ENCODE measurements at places on chromosomes 16 and 17.

GRCh38 chr17:60398227-60398959 is 6.5 kb upstream of the USP32 start:
- no peak for DNase-seq

GRCh38 chr16:19118938-19119431 is 5.2 kb downstream of the ITPRIPL2 start:
- DNase-seq, result peak; percentile 91

GRCh38 chr17:40901981-40902474 is 17.0 kb upstream of the KRT20 start:
- DNase-seq, result peak; percentile 18

GRCh38 chr17:9790889-9791876 is at the start of gene DHRS7C:
Gene DHRS7C, minus strand, starts transcription at chr17:9791592. Its CDS starts 308 bp downstream, at chr17:9791284.
- no peak for DNase-seq

- peak; percentile 2 for DNase-seq
Measured at GRCh38 chr16:24255456-24256371, at the start of gene CACNG3. Gene CACNG3, plus strand, starts transcription at chr16:24256335. Its CDS starts 420 bp downstream, at chr16:24256755.

DNA sequence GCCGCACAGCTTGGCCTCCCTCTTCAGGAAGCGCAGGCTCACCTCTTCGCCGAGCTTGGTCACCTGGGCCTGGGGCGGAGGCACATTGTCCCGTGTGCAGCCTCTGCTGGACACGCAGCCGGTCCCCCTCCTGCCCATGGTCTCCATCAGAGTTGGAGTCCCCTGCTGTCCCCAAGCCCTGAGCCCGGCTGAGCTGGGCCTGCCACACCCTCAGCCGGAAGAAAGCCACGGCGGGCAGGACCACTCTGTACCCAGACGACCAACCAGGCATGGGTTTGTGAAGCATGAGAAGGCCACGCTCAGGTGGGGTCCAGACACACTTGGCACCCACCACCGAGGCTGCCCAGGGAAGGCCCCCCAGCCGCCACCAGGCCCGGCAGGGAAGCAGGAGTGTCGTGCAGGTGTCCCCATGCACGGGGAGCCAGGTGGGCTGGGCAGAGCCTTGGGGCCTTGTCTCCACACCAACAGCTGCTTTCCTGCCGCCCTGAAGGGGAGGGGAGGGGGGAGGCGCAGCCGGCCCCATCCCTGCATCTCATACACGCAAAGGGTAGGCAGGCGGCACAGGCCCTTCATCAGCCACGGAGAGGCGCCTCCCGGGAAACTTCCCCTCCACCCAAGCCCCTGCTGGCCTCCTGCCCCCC is 5.2 kb downstream of the CCDC154 start:
- no peak for DNase-seq

- no peak for DNase-seq
Measured at GRCh38 chr17:33970279-33970678, 284.8 kb upstream of the CCL2 start.

GRCh38 chr16:2953706-2954627 is 10.1 kb upstream of the KREMEN2 start:
- no peak for DNase-seq

DNA sequence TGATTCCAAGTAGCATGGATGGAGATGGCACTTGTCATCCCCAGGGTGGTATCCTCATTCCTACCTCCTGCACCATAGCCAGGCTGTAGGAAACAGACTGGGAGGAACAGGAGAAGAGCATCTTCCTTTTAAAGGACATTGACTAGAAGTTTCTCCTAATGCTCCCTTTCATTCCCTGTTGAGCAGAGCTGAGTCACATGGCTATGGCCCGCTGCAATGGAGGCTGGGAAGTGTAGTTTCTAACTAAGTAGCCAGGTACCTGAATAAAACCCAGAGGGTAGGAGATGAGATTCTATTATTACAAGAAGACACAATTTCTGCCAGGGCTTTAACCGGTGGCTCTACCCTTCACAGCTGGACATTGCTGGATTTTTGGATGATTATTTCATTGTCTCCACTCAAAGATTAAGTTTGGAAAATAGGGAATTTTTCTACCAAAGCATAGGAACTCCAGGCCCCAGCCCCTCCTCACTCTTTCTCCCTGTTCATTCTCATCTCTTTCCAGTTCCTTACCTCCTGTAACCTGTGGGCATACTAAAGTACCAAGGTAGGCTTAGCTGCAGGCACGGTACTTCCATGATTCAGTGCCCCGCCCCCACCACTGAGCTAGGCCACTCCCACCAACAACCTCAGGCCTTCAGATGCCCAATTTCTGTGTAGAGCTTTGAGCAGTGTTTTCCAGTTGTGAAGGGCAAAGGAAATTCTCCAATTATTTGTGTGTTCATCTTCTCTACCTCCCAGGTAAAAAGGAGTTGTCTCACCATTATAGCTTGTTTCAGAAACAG is 378.3 kb downstream of the CDH13 start:
- DNase-seq, result no peak

- DNase-seq, result no peak
Measured at GRCh38 chr16:73122604-73123391, 74.9 kb upstream of the ZFHX3 start.

DNA sequence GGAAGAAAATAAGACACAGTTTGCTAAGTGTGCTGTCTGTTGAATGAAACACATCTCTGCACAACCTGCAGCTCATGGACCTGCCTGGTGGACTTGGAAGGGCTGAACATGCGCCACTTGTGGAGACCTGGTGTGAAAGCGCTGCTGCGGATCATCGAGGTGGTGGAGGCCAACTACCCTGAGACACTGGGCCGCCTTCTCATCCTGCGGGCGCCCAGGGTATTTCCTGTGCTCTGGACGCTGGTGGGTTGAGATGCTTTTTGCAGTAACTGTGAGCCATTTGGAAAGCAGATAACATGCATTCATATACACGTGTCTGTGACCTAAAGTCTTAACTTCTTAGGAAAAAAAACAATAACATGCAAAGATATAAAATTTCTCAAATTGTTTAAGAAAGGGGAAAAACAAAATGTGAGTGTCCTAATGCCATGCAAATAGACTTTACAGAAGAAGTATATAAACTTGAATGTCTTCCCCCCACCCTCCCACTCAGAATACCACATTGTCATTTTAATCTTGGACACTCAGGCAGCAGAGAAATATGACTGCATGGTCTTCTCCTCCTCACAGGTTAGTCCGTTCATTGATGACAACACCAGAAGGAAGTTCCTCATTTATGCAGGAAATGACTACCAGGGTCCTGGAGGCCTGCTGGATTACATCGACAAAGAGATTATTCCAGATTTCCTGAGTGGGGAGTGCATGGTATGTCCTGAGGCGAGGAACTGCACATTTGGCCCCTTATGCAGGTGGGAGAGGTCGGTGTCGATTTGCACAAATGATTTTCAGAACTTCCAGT is 65.6 kb downstream of the SEC14L1 start:
- no peak for DNase-seq

DNA sequence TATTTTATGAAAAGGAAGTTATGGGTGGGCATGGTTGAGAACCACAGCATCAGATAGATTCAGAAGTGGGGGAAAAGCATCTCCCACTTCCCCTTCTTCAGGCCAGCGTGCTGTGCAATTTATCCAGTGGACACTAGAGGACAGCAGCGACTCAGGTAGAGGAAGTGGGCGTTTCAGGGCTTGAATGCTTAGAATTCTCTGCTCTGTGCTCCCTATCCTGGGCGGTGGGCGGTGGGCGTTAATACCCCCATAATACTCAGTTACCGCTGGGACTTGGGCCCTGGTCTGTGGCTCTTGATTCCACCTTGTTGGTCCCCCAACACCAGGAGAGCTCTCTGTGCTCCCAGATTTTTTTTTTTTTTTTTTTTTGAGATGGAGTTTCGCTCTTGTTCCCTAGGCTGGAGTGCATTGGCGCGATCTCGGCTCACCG is 3.7 kb upstream of the LYZL6 start:
- peak; percentile 17 for DNase-seq

DNA sequence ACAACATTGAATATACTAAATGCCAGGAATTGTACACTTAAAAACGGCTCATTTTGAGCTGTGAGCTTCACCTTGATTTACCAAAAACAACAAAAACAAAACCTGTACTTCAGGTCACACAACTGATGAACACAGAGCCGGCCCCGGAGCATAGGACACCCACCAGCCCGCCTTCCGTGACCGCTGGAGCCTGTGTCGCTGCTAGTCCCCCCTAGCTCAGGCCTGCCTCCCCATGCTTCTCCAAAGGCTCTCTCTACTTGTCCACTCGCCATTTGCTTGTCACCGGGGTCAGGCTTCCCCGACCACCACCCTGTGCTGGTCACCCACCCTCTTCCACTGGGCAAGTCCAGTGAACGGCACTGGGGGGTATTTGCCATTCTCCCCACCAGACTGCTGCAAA is 113.8 kb upstream of the TNRC6C start:
- DNase-seq, result no peak

DNA sequence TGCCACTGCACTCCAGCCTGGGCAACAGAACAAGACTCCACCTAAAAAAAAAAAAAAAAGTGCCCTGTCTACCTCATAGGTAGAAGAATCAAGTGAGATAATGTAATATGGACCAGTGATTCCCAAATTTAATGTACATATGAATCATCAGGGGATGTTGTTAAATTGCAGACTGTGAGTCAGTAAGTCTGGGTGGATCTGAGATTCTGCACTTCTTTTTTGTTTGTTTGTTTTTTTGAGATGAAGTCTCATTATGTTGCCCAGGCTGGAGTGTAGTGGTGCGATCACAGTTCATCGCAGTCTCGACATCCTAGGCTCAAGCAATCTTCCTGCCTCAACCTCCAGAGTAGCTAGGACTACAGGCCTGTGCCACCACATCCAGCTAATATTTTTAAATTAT is 31.6 kb downstream of the HOXB1 start:
- DNase-seq, result peak; percentile 54

GRCh38 chr17:15657868-15658267 is 26.2 kb downstream of the TRIM16 start:
- no peak for DNase-seq

DNA sequence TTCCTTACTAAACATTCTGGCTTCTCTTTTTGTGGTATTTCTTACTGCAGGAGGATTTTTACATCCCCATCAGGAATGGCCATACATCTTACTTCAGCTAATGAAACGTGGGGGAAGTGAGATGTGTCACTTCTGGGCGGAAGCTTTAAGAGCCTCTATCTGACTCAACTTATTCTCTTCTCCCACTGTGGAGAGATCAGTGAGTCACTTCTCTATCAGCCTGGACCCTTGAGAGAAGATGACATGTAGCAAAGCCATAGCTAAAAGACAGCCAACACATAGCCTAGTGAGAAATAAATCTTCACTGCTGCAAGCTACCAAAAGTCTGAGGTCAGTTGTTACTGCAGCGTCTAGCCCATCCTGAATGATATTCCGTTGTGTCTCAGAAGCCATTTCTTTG is 1066.7 kb upstream of the RBFOX1 start:
- no peak for DNase-seq

GRCh38 chr17:3968015-3968414 is 3.8 kb upstream of the ATP2A3 start:
- no peak for DNase-seq

DNA sequence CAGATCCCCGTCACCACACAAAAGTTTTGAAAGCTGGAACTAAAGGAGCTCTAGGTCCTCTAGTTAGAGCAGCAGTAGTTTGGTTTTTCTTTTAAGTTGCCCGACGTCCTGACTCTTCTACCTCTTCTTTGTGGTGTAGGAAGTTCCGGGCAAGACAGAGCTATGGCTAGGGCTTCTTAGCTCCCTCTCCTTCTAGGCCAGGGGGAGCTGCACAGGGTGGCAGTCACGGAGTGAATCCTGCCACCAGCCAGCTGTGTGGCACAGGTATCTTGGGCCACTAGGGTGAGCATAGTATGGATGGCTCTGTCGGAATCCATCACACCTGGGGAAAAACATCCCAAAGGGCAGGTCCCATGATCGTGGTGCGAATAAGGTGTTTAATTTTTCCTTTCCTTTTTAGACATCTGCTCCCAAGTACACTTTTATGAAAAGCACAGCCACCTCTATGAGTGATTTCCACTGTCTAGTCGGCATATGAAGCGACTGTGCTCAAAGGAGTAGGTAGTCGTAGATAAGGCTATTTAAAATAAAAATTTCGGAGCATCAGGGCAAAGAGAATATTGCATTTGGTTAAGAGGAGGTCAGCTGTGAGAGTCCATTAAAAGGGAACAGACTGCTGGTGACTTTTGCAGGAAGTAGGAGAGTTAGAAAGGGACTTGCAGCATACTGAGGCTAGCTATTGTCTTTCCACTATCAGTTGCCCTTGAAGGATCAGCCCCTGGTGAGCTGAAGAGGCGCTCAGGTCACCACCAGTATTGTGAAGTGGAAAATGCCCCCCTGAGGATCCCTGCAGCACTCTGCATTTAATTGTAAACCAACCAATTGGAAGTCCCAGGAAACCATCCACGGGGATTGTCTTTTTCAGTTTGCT is 2.1 kb downstream of the PRKCA start:
- peak; percentile 35 for DNase-seq

GRCh38 chr17:82786427-82786826 is 34.6 kb downstream of the TBCD start:
- DNase-seq, result no peak

DNA sequence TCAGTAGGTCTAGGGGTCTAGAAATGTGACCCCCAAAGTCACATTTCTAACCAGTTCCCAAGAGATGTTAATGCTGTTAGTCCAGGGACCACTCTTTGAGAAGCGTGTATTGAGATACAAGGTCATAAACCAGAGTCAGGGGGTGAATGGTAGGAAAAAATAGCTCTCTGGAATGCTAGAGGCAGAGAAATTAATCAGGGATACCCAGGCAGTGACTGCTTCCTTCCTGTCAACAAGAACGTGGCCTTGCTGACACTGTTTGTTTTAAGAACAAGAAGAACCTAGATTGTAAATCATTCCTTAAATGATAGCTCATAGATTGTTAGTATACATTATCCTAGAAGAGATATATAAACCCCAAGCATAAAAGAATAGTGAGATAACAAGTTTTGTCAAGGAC is 43.8 kb downstream of the PITPNM3 start:
- no peak for DNase-seq

GRCh38 chr16:1379304-1380076 is 27.8 kb downstream of the GNPTG start:
- DNase-seq, result peak; percentile 34

GRCh38 chr17:4643676-4644075 is 2.2 kb upstream of the ALOX15 start:
- no peak for DNase-seq

DNA sequence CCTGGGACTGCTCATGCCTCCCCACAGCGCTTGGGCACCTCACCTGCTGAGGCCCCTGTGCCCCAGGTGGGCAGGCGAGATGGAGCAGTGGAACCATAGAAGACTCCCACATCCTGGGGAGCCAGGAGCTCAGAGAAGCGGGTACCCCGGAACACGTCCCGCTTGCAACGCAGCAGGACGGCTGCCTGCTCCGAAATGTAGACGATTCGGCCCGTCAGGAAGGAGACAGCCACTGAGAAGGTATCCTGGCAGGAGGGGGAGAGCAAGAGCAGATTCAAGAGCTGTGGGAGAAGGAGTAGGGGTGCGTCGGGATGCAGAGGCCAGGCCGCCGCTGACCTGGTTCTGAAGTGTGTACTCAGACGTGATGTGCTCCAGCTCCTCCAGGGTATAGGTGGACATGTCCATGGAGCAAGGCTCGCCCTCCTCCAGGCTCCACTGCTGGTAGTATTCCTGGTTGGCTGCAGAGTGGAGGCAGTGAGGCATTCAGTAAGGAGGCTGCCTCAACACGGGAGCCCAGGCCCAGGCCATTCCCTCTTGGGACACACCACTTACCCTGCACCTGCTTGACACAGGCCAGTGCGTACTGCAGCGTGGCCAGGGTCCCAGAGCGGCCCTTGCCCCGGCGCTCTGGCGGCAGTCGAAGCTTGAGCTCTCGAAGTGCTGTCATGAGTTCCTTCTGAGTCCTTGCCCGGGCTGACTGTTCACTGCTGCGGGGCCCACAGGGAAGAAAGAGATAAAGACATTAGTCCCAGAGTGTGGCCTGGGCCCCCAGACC is 2.6 kb downstream of the PER1 start:
- no peak for DNase-seq

Measured in LHCN-M2 (cell line).